ENCODE measurements at places on chromosomes 12 and 14.

GRCh38 chr12:591167-592023, 71.8 kb downstream of the NINJ2 start:
- DNase-seq: no peak

DNA sequence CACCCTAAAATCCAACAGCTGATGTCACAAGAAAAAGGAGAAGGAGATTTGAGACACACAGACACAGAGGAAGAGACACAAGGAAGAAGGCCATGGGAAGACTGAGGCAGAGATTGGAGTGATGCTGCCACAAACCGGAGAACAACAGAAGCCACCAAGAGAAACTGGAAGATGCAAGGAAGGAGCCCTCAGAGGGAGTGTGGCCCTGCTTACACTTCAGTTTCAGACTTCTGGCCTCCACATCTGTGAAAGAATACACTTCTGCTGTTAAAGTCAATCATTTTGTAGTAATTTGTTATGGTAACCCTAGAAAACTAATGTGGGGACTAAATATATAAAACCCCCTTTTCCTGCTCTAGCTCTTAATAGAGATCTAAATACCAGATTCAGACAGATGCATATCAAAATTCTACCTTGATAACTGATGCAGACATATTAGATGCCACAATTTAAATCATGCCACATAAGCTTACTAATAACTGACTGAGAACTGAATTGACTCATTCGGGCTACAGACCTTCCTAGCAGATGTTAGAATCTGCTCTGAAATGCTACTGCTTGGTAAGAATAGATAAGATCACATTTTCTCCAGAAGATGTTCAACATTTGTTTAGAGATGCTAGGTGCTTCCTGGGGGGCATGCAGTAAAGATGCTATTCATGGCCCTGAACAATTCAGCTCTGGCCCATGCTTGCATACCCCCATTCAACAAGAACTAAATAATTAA, 113.1 kb upstream of the CCND2 start:
- no peak for DNase-seq

GRCh38 chr14:78829274-78829673, 659.1 kb downstream of the NRXN3 start:
- DNase-seq: no peak

DNA sequence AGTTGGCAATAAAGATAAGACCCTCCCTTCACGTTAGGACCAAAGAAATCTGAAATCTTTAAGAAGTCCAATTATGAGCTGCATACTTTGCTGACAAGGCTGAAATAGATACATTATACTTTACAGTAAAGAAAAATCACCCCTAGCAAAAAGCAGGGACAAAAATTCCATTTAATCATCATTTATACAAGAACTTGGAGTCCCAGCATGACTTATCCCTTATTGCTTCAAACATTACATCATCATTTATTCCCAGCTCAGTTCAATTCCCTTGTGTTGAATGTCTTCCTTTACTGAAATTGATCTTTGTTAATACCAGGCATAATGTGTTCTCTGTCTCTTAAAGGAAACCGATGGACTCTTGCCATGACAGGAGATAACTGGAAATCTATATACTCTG, 449.6 kb upstream of the CCDC196 start:
- DNase-seq: no peak

DNA sequence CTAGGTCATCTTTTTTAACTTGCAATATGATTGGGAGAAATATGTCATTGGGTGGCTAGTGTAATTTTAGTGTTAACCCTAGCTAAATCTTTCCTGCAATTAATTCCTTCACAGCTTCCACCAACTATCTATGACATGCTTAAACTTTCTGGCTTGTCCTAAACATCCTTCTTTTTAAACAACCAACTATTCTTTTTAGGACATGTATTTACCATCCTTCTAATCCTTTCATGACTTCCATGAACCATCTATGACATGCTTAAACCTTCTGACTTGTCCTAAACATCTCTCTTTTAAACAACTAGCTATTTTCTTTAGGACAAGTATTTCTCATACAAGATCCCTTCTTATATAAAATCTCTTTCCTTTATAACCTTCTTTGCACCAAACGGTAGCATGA, 179.6 kb upstream of the PDZRN4 start:
- DNase-seq: no peak

- peak; percentile 32 for DNase-seq
These were observed at the start of gene RTN1 for GRCh38 chr14:59870277-59871165. RTN1 (minus strand) TSS chr14:59870776; CDS start chr14:59870630, 146 bp downstream.

- DNase-seq: peak; percentile 71
These were observed 13.1 kb downstream of the KRT83 start for GRCh38 chr12:52307836-52308805.

DNA sequence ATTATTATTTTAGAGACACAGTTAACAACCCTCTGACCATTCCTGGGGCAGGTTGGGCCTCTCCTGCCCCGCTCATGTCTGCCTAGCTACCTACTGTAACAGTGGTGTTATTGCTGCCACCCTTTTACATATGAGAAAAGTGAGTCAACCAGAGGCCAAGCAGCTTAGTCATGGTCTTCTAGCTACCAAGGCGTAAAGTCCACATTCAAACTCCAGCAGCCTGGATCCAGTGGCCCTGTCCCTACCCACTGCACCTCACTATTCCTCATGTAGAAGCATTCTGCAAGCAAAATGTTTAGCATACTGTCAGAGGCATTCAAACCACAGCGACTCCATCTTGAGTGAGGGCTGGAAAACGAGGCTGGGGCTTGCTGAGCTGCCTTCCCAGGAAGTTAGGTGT, 95.8 kb downstream of the SLC15A4 start:
- no peak for DNase-seq

- no peak for DNase-seq
These were observed 21.4 kb downstream of the FAIM2 start for GRCh38 chr12:49882248-49882850.

DNA sequence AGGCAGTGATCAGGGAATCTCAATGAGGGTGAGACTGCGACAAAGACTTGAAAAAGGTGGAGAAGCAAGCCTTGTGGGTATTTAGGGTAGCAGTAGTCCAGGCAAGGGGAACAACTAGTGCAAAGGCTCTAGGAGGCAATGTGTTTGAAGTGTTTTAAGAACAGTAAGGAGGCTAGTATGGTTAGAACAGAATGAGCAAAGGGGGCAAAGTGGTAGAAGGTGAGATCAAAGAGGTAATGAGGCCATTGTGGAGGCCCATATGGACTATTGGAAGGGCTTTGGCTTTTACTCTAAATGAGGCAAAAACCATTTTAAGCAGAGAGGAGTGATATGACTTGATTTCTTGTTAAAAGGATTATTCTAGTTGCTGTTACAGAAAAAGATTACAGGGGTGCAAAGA, 16.8 kb downstream of the HIF1A start:
- no peak for DNase-seq

GRCh38 chr12:70351076-70351475, 15.0 kb upstream of the KCNMB4 start:
- no peak for DNase-seq

DNA sequence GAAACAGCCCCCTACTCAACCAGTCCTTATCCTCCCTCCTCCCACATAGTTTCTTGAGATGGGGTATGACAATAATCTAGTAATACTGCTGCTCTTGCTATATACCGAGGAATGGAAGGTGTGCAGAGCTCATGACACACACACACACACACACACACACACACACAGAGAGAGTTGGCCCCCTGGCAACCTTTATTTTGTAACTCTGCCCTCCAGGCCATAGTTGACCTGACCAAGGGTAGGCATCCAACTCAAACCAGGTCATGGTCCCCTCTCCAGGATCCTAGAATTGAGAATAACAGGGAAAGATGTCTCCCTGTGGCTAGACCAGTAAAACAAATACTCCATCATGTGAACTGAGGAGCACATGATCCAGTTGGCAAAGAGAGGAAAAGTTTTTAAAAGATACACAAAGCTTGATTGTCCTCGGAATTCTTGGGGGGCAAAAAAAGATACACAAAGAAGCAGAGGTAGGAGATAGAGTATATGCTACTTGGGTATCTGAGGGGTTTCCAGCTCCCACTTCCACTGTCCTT, 11.3 kb downstream of the ERO1A start:
- no peak for DNase-seq

DNA sequence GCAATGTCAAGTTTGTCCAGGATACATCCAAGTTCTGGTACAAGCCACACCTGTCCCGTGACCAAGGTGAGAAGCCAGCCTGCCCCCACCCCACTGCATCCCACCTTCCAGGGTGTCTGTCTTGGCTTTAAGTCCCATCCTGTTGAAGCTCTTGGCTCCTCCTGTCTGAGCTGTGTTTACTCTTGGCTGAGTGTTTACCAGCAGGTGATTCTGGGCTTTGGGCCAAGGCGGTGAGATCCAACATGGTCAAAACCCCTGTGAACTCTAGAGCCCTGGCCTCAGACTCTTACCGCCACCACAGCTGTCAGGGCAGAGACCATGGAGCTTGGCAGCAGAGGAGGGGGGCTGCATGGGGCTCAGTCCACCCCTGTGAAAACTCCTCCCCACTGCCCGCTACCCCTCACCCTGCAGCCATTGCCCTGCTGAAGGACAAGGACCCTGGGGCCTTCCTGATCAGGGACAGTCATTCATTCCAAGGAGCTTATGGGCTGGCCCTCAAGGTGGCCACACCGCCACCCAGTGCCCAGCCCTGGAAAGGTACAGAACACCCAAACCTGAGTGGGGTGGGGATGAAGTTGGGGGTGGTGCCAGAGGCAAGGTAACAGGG, 11.6 kb downstream of the TNS2 start:
- DNase-seq: no peak

DNA sequence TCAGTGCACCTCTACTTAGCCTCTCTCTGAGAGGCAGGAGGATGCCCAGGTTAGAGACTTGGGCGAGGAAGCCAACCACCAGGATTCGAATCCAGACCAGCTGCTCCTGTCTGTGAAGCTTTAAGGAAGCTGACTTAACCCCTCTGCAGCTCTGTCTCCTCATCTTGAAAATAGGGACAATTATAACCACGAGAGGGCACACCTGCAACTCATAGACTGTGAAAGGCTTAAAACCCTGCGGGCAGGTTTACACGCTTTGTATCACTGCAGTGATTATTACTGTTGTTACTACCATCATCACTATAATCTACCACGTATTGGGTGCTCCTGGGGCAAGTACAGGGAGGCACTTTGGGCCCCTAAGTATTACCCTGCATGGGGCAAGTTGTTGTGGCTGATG, 379.8 kb downstream of the VRK1 start:
- DNase-seq: peak; percentile 36

GRCh38 chr12:67315661-67316060, 46.5 kb downstream of the CAND1 start:
- no peak for DNase-seq

DNA sequence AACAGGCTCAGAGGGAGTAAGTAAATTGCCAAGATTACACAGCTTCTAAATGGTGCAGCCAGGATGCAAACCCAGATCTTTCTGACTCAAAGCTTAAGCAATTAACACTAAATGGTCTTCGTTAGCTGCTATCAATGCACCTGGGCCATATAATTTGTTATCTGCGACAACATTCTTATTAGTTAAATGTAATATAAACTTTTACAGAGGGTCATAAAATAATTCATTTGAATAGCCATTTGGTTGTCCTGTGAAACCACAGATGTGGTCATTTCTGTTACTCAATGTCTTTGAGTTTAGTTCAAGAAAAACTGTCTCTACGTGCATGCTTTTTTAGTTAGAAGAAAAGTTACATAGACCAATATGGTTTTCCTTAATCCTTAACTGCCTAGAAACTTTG, 22.1 kb upstream of the NAP1L1 start:
- no peak for DNase-seq

GRCh38 chr14:26113911-26114640, 483.8 kb downstream of the NOVA1 start:
- DNase-seq: no peak

- no peak for DNase-seq
These were observed 190.3 kb upstream of the CDKN3 start for GRCh38 chr14:54206516-54206915.

DNA sequence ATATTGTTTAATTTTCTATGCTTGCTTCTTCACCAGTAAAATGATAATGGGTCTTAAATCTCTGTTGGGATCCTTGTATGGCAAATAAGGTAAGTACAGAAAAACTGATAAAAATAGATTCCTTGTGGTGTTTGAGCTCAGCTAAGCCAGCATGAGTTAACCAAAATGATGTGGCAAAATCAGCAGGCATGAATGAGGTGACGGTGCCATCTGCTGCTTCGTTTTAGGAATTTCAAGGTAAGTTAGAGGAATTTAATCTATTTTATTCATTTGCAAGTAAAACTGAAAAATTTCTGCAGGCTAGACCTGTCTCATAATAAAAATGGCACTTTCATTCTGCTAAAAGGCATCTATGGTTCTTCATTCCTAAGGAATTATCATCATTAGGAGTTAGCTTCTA, 10.0 kb upstream of the CLEC7A start:
- peak; percentile 48 for DNase-seq

GRCh38 chr14:101823511-101824120, 62.1 kb downstream of the PPP2R5C start:
- DNase-seq: peak; percentile 83

DNA sequence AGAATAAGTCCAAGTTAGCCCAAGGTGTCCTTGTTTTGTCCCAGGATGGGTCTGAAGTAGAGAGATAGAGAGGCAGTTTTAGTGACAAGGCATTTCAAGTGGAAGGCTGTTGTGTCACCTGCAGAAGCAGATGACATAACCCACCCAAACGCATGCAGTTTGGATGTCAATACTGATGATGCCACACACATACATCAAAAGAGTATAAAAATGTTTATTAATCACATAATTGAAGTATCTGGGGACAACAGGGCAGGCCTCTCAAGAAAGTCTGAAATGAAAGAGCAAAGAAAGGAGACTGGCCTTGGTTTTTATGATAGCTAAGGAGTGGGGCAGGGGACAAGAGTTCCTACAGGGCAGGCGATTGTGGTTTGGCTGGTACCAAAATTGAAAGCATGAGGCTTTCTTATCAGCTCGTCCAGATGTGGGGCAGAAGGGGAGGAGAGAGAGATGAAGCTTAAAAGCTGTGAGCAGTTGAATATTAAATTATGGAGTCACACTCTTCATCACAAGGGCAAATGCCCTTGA, 78.4 kb upstream of the TSPAN8 start:
- no peak for DNase-seq

GRCh38 chr14:91946622-91947474, 646 bp downstream of the FBLN5 start:
- no peak for DNase-seq

DNA sequence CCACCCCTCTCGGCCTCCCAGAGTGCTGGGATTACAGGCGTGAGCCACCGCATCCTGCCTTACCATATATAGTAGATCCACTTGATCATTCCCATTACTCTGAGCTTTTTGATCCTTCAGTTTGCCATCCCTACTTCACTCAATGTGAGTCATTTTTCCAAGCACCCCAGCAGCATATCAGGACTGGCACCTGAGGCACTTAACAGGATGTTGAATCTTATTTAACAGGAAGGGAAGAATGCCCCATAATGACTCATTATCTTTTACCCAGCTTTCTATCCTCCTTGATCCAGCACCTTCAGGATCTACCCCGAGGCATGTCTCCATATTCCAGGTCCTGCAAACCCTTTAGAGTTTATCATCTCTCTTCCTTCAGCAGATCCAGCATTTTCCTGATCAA, 84.9 kb upstream of the CMKLR1 start:
- DNase-seq: no peak

GRCh38 chr14:88188745-88189416, 134.2 kb downstream of the KCNK10 start:
- DNase-seq: no peak
